Stimulated activated CD4-positive, alpha-beta T cell treated with anti-CD3 and anti-CD28 coated beads, Interleukin-12 subunit alpha, Interleukin-12 subunit beta, amount 100 ng/mL, for 24 hours (primary cell): ENCODE measurements at places on chromosomes 6 and 20.

DNA sequence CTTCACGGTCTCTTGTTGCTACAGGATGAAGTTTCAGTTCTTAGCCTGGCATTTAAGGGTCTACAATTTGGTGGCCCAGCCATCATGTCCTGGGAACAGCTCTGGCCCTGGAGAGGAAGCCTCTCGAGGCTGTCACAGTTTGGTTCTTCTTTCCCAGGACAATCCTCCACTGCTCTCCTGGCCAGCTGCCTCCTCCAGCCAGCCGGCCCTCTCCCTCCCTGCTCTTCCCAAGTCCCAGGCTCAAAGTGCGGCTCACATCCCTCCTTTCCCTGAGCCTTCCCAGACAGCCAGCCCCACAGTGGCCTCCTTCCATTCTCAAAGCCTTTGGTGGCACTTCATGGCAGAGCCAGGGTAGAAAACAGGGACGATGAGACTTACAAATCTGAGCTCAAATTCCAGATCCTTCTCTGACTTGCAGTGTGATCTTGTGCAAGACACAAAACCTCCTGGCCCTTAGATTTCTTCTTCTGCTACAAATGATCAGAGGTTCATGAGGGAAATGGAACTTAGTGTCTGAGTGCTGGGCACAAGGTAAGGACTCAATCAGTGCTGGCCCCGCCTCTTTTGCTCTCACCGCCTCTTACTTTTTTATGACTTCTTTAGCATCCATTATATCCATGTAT, 223.8 kb upstream of the ECI2 start:
- no peak for DNase-seq

- DNase-seq, result no peak
Measured at GRCh38 chr6:150928882-150929281, 63.4 kb downstream of the MTHFD1L start.

- DNase-seq, result no peak
Measured at GRCh38 chr6:12312736-12313135, 22.6 kb downstream of the EDN1 start.

DNA sequence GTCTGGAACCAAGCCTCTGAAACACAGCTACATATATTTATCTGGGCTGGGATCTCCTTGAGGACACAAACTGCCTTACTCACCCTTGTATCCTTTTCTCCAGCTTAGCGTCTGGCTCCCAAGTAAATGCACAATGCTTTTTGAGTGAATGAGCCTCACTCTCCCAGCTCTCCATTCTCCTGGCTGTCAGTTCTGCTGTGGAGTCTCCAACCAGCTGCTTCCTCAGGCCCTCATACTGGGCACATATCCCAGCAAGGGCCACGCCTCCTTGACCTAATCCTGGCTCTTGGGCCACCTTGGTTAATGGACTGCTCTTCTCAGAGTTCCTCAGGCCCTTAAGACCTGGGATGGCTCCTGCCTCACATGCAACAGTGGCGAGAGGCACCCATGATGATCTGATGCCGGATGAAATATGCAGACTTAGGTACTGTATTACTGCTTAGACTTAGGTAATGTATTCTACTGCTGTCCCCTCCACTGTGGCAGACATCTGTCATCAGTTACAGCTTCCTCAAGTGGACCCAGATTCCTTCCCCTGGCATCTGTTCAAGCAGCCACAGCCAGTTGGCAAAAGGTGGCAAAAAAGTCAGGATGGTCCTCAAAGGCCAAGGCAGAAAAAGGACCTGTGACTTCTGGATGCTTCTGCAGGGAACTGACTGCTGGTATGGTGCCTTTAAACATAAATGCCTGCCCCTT, 16.5 kb downstream of the SNHG17 start:
- no peak for DNase-seq

- DNase-seq, result no peak
Measured at GRCh38 chr6:170251776-170252571, 38.9 kb downstream of the DLL1 start.
